ENCODE measurements at places on chromosomes 5 and 9.

DNA sequence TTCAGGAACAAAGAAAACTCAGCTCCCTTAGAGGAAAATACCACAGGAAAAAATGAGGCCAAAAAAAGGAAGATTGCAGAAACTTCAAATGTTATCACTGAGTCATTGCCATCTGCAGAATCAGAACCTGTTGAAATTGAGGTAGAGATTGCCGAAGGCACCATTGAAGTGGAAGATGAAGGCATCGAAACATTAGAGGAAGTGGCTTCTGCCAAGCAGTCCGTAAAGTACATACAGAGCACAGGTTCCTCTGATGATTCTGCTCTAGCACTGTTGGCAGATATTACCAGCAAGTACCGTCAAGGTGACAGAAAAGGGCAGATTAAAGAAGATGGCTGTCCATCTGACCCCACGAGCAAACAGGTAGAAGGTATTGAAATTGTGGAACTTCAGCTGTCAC lies 30.8 kb upstream of the NIM1K start:
- DNase-seq, result no peak

DNA sequence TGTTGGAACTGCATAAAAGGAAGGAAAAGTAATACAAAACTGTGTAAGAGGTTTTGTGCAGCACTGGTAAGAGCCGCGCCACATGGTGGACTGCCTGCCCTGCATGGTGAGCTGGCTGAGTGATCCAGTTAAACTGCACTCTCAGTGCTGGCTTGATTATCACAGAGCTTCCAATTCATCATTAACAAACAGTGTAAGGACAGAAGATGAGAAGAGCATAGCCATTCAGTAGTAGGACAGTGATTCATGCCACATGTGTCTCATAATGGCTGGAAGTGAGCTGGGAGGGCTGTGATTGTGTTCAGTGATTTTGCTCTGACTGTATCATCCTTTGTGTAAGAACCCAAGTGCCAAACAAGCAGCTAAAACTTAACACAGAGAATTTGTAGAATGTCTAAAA lies 14.1 kb downstream of the ASPN start:
- DNase-seq, result no peak

DNA sequence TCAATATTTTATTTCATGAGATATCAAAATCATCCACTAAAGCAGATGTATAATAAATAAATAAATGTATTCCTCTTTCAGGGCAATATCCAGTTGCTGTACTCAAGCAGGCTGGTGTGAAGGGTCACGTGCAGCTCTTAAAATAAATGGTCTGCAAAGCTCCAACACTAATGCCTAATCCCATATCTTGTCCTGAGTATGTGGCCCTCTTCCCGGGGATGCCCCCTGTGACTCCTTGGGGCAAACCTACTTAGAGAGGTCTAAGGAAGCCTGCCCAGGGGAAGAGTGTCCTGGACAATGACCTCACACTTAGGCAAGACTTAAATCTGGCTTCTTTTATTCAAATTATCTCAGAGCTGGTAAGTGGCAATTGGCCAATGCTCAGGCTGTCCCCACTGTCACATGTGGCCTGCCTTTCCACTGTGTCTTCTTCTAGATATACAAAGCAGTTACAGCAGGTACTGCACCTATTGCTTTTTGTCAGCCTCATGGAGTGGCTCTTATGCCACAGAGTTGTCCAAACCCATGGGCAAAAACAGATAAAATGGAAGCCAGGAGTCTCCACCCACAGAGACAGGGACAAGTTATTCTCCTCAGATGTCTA lies 55.3 kb downstream of the SEMA5A start:
- no peak for DNase-seq

DNA sequence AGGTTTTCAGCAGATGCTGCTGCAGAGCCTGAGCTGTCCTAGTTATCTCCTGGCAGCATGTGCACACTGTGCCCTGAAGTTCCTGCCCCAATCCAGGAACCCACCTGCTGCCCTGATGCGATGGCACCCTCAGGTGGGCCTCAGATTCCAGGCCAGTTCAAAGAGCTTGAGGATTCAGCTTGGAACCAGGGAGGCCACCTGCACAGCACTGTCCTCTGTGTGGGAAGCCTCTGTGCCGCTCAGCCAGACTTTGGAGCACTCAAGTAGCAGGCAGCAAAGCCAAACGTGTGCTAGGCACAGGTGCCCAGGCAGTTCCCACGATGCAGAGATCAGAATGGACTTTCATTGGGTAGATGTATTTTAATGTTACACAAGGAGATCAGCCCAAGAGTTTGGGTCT lies 132.8 kb upstream of the RAPGEF1 start:
- DNase-seq, result no peak

All from stimulated activated CD8-positive, alpha-beta memory T cell treated with anti-CD3 and anti-CD28 coated beads, Interleukin-15, amount 100 ng/mL, for 48 hours (primary cell).